NCI-H69 (cell line): ENCODE measurements at places on chromosomes 5 and 9.

- DNase-seq = peak; percentile 34
These were observed 471.8 kb downstream of the KIF4B start for GRCh38 chr5:155485386-155485785.

DNA sequence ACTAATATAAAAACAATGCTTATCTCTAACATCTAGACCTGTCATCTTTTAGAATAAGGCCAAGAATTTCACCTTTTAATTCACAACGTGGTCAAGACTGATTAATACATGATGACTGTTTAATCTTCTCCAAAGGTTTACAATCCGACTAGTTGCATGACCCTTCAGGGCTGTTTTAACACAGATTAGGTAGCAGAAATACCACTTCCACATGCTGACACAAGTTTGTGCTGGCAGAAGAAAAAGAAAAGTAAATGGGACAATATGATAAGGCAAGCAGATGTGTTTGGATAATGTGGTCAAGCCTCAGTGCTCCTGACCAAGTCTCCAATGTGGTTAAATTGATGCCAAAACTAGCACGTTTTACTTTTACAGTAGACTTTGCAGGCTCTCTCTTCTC lies 31.1 kb downstream of the SEMA6A start:
- peak; percentile 54 for DNase-seq

- peak; percentile 72 for DNase-seq
These were observed 277.3 kb downstream of the GLIS3 start for GRCh38 chr9:4022435-4023067.

- DNase-seq = peak; percentile 69
These were observed 18.1 kb downstream of the GSN start for GRCh38 chr9:121285835-121286687.

GRCh38 chr5:32027717-32028458 lies 146.2 kb downstream of the GOLPH3 start:
- DNase-seq = peak; percentile 6

DNA sequence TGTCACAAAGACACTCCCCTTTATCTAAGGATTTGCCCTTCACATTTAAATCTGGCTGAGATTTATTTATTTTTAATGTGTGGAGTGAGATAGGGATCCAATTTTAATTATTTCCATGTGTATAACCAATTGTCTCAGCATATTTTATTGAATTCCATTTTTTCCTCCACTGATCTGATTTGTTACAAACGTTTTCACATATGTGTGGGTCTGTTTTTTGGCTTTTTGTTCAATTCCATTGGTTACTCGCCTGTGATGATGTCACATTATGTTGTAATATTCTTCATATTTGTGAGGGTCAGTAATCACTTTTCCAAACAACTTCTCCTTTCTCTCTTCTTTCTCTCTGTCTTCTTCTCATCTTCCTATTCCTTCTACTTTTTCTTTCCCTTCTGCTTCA lies 278.3 kb upstream of the RFX3 start:
- no peak for DNase-seq

GRCh38 chr5:16675806-16676205 lies 59.0 kb upstream of the RETREG1 start:
- no peak for DNase-seq

- DNase-seq = no peak
These were observed 13.8 kb downstream of the PSD2 start for GRCh38 chr5:139809331-139809810.

GRCh38 chr9:116927726-116928125 lies 240.6 kb downstream of the TRIM32 start:
- DNase-seq = peak; percentile 54

DNA sequence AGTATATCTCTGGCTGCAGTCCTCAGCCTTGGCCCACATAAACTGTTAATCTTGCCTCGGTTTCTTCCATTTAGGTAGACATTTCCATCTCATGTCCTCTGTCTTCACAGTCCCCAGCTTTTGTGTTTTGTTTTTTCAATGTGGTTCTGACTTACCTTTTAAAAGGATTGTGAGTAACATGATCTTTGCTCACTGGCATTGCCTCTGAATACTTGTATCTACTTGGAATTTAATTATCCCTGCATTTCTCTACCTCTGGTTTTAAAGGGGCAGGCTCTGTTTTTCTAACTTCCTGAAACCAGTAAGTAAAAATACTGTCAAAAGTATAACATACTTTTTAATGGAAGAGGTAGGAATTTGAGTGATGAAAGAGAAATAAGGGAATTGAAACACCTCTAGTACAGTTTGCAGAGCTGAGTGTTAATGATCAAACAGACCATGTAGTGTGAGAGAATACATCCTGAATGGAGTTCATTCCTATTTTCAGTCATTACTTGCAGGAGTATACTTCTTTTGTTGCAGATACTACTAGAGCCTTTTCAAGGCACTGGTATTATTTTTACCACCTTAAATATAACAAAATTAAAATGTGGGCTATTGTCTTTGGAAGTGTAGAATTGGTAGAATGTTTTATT lies 62.6 kb downstream of the MTREX start:
- no peak for DNase-seq

GRCh38 chr5:122789461-122790171 lies 14.7 kb downstream of the SNX2 start:
- no peak for DNase-seq

DNA sequence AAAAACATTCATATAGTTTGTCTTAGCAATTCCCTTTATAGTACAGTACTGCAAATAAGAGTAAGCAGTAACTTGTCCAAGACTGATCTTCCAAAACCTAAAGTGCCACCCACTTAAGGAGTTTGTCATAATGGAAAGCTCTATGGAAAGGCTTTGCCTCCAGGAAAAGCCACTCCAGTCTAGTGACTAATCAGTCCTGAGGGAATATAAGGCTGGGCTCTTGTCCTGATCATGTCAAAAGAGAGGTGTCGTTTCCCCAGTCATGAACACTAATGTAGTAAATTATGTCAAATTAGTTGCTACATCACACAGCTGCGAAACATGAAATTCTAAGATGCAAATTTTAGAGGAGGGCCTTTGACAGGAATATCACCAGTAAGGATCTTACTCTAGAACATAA lies 271.6 kb downstream of the GABRB2 start:
- no peak for DNase-seq

GRCh38 chr5:78295035-78295961 lies 800 bp upstream of the AP3B1 start:
- peak; percentile 91 for DNase-seq

DNA sequence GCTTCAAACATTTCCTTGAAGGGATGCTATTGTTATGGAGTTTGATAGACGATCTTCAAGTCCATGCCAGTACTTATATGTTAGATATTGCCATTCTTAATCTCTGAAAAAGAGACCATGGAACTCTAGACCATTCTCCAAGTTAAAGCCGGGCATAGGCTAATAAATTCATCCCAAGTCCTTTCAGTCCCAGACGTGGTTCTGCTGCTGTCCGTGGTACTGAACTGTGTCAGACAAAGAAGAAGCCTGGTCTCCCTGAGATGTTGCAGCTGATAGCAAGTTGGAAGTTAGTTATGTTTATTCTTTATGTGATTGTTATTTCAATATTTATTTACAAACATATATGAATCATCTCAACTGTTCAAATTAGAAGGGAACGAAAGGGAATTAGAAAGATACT lies 158.7 kb downstream of the NMUR2 start:
- DNase-seq = no peak

- DNase-seq = peak; percentile 18
These were observed 135.8 kb downstream of the TRIM36 start for GRCh38 chr5:115033861-115034260.

DNA sequence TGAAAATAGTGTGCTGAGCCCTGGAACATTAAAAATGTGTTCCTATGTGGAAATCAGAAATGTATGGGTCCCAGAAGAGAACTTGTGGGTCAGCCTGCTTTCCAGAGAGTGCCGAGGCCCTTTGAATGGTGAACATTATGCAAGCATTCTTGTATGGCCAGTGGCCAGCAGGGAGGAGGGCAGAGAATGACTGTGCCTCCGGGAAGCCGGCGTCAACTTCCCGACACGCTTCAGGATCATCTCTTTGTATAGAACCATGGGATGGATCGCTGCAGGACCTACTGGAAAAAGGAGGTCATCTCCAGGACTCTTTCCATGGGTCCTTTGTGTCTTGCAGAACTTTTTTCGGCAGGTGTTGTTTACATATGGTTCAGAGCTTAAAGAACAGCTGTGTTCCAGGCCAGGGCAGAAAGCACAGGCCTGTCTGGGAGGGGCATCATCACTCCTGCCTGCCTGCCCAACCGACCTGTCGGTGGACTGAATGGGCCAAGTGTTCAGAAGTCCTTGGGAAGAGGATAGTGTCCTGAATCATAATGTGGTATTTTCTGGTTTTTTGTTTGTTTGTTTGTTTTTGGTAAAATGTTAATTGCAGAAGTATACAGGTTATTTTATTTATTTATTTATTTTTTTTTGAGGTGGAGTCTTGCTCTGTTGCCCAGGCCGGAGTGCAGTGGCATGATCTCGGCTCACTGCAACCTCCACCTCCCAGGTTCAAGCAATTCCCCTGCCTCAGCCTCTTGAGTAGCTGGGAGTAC lies 9.0 kb downstream of the PRRC2B start:
- peak; percentile 90 for DNase-seq

DNA sequence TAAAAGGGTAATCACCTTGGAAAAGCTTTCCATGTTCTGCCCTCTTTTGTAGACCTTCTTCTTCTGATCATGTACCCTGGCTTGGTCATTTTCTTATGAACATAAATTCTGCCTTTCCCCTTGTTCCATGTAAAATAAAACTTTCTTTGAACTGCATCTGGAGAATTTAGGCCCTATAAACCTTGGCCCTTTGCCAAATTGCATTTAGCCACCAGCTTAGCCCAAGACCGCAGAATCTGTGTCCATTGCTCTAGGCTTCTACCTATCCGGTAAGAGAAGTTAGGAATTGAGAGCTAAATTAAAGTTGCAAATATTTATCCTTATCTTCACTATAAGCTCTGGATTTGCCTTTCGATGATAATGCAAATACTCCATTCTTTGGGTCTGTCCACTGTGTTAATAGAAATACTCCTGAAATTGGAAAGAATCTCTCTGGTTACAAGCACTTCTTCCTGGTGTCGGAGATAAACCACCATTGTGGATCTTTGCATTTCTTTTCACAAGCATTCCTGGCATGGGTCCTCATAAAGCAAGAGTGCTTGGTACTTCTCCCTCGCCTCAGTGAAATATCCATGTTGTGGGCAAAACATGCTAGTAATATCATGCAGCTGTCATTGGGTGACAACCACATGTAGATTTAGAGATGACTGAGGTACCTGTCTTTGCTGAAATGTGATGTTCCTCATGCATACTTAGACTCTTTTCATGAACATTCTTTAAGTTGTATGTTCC lies 698.0 kb upstream of the WWC1 start:
- DNase-seq = no peak

DNA sequence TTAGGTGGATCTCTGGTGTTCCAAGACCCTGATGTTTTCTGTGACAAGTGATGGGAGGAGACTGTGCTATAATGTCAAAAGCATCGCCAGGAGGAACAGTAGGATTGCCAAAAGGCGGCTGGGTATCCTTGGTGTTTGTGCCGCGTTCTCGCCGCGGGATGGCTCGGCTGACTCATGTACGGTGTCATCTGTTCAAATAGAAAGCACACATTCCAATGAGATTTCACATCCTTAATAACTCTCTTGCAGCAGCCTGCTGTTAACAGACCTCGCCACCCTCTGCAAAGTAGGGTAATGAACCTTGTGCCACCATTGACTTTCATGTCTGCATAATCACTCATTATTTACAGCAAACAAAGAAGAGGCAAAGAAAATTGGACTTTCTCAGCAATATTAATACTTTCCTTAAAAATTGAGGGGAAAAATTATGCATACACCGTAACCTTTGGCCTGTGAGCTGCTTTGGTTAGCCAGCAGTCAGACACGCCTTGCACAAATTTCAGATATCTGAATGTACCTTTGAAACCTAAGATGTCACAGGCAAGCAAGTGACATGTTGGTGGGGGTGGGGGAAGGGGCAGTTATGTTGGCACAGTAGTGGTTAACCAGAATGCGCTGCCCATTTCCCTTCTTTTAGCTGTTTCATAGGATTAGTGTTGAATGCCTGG lies 289.4 kb downstream of the EFNA5 start:
- peak; percentile 38 for DNase-seq

DNA sequence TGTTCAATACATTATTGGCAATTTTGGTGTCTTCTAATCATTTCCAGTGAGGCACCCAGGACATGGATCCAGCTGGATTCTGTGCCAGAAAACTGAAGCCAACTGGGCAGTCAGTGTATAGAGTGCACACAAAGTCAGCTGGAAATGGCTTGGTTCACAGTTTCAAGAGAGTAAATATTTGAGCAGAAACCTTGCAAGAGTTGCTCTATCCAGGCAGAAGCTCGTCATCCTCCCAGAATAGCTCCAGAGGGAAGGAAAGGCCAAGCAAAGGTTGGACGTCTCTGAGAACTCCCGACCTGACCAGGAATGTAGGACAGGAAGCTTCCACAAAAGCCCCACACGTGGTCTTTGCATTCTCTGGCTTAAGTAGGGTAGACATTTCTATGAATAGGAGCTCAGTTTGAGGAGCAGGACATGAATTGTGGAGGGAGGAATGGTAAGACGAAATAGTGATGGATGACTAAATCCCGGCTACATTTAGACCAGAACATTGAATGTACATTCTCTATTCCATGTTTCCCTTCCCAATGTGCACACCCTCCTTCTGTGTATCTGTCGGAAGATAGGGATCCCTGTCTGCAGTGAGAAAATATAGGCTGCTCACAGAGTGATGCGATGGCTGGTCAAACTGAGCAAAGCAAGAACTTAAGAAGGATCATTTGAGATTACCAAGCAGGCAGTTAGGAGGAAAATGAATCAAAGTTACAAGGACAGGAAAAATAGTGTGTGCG lies 72.7 kb upstream of the FCN2 start:
- no peak for DNase-seq

DNA sequence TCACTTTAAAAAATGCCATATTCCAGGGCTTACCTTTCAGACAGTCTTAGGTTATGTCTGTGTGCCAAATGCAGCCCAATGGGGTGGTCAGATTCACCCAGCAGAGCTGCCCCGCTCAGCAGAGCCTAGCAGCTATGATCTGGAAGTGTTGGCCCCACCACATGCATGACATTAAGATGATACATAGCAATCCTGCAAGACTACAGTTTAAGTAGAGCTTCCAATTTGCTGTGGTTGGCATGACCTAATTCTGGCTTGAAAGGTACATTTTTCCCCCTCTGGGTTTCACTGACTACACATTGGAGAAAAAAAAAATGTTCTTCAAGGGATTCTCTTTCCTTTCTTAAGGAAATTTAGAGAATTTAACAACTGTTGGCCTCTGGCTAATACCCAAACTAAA lies 22.5 kb downstream of the MEF2C start:
- no peak for DNase-seq

GRCh38 chr5:14216372-14216771 lies 73.2 kb downstream of the TRIO start:
- DNase-seq = no peak

DNA sequence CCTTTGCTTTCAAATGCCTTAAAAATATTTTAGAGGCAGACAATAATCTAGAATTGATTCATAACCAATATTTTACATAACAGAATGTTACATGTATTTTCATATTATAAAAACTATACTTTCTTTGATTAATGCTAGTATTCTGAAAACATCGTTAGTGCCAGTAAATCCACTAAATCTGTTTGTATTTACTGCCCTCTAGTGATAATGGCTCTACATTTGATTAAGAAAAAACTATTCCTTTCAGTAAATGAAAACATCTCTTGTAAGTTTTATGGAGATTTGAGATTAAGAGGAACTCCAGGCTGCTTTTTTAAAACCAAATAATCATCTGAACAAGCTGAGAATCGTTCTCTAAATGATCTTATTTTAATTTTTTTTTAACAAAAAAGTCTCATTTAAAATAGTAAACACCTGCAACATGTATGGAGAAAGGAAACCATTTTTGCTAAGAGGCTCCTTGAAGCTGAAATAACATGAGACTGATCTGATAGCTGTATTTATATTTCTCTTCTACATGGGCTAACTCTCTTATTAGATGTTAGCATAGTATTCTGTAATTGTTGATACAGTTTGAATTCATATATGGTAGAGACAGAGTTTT lies 424.7 kb downstream of the RAB3C start:
- peak; percentile 58 for DNase-seq
